Skin of body (tissue), 3 donors: ENCODE measurements at places on chromosomes 4 and X. TPM values are rescaled to one million over a fixed set of nuclear protein-coding genes. Genes with fewer than 3 reads are reported as not detected.
A peak's percentile ranks its signal among the peaks of the same experiment; 100 is the strongest.

Gene GPM6B
- total RNA-seq = 17.5 TPM

Gene CXCL11
- 0.49 TPM for total RNA-seq

Gene CLDN22
- total RNA-seq = not detected

Gene AFM
- not detected for total RNA-seq

Gene BTK
- 8.2 TPM for total RNA-seq

Gene IL2RG
- 2.6 TPM for total RNA-seq

Gene MAGEA10
- not detected for total RNA-seq

Gene CSAG1
- not detected for total RNA-seq

Gene FOXR2
- not detected for total RNA-seq

Gene IGSF1
- total RNA-seq = 6.4 TPM

Gene CLTRN
- 0.69 TPM for total RNA-seq

GRCh38 chrX:48045410-48046311 is 25.8 kb downstream of the ZNF630 start:
- DNase-seq = peak; percentile 53

DNA sequence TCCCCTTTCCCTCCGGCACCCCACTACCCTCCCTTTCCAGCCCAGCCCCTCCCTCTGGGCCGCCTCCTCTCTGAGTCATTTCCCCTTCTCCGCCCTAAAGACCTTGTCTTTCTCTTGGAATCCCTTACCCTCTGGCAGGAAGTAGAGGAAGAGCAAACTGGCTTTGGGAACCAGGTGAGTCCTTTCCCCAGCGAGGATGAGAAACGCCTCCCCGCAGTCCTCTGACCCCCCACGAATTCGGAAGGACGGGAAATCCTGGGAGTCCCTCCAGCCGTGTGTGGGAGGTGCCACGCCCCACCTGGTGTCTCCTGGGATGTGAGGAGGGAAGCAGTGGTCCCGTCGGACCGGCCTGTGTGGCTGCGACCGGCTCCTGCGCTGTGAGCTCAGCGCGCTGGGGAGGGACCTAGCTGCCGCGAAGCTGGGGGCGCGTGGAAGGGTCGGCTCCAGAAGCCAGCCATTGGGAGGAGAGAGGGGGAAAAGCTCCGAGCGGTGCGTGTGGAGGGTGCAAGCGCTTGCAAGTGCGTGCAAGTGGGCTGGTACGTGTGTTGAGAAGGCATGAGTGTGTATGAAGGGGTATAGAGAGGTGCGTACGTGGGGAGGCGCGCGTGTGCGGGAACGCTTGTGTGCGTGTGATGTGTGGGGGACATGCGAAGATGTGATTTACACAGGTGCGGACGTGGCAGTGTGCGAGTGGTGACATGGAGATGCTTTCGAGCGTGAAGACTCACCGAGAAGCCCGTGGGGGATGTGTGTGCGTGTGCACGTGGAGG is 46.3 kb downstream of the TEX13B start:
- DNase-seq = peak; percentile 10

DNA sequence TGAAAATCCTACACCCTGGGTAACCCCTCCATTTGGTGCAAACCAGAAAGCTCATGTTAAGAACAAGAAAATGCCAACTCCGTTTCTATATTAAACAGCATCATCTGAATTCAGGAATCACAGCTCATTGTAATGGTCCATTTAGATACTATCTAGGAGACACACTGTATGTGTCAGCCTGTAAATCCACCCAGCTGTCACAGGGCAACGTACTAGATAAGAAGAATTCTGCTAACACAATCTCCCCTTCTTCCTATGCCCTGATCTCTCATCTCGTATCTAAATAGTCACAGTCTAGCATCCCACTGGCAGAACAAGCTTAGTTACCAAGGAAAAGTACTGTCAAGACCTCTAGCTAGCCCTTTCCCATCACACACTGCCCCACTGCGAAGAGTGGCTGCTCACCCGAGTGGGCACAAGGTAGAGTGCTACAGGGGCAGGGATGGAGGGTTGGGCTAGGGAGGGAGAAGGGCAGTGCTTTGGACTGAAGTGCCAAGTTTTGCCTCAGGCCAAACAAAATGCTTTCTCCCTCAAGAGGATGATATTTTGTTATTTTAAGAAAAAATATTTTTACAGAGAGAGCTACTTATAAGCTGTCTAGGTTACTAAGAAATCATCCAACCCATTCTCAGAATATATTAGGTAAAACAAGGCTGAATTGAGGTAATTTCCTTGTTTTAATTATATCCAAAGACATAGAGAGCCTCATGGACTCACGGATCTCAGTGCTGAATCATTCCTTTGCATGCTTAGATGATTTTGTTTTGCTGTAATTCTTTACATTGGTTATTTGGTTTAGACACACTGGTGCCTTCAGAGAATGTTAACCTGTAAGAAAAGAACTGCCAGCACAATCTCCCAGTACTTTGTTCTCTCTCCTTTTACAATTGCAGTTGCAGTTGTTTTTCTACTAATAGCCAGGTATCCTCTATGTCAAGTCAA is 196.6 kb downstream of the PRDM5 start:
- DNase-seq = peak; percentile 22

- no peak for DNase-seq
Observed at GRCh38 chr4:75144475-75144874, 211.6 kb downstream of the PARM1 start.

GRCh38 chr4:147830102-147830463 is 98.2 kb downstream of the ARHGAP10 start:
- DNase-seq = no peak

GRCh38 chr4:145381163-145381562 is 100.5 kb upstream of the SMAD1 start:
- no peak for DNase-seq

- no peak for DNase-seq
Observed at GRCh38 chr4:152154433-152154832, 381.5 kb downstream of the FBXW7 start.

DNA sequence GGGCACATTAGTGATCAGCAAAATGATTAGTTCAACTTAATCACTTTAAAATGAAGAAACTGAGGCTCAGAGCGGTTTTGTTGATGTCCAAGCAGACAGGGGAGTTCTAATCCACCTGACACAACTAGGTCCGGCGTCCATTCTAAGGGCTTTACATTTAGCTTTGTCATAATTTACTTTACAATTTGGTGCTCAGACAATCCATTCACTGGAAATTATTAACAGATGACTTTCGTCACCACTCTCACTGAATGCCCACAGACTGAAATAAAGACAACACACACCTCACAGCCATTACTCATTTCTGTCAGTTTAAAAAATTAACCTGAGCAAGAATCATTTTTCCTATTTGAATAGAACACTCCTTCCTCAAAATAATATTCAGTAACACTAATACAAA is 10.8 kb downstream of the NR3C2 start:
- no peak for DNase-seq

GRCh38 chrX:68938244-68939004 is 109.6 kb downstream of the EFNB1 start:
- DNase-seq = peak; percentile 10

GRCh38 chr4:3307891-3308575 is 15.2 kb downstream of the RGS12 start:
- no peak for DNase-seq

DNA sequence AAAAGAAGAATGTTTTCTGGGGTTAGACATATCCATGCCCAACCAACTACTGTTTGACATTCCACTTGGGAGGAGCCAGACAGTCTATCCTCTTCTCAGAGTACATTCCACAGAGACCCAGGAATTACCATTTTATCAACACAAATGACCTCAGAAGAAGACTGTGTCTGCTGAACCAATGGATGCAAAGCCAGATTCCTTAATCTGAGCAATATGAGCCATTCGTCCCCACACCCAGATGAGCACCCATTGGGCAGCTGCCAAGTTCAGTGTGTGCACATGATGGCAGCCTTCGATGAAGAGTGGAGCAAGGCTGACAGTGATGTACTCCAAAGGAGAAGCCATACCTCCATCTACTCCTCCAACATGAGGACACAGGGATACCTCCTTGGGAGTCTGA is 111.3 kb downstream of the ZNF674 start:
- DNase-seq = no peak

DNA sequence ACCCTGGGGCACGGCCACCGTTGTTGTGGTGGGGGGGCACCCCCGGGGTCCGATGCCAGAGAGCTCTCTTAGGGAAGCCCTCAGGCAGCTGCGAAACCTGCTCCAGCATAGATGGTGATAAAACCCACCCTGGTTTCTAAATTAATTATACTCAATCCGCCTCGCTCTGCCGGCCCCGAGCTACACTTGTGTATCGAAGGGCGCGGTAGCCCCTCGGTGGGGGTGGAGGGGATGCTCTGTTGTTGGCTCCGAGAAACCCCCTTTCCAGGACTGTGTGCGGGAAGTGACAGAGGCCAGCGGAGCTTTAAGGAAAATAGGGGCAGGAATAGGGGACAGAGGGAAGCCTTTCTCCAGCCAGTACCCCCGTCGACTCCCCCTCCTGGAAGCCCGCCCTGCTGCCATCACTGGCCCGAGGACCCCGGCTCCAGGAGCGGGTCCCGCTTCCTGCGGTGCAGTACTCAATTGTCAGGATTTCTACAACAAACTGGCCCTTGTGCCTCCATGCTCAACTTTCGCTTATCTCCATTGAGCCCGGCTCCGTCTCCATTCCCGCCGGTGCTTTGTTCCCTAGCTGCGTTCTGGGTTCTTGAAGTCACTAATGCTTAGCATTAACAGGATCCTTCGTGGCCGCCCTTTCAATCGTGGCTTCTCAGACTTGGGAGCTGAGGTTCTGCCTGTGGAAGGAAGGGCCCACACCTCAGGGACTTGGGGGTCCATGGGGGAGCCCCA is 408.2 kb downstream of the BCOR start:
- no peak for DNase-seq

- DNase-seq = no peak
Observed at GRCh38 chr4:3722446-3723231, 43.5 kb upstream of the ADRA2C start.

GRCh38 chr4:113641025-113641431 is 120.5 kb downstream of the CAMK2D start:
- DNase-seq = no peak

DNA sequence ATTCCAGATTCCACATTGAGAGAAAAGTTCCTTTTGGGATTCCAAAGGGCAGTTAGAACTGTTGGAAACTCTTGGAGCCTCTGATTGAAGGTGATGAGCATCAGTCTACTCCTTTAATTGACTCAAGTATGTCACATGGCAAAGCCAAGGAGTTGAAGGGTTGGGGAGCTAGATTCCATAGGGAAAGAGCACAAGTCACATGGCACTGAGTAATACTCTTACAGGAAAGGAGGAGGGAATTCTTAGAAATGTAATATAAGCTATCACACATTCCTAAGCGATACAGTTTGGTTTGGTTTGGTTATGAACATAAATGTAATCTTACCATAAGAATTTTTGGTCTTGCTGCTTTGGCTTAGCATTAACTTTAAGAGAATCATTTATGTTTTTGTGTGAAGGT is 15.7 kb downstream of the SPCS3 start:
- DNase-seq = no peak

- no peak for DNase-seq
Observed at GRCh38 chr4:1541449-1542225, 135.4 kb upstream of the NKX1-1 start.

GRCh38 chr4:20432088-20432487 is 180.4 kb downstream of the SLIT2 start:
- DNase-seq = no peak

- no peak for DNase-seq
Observed at GRCh38 chr4:107760281-107760947, 40.4 kb upstream of the PAPSS1 start.

DNA sequence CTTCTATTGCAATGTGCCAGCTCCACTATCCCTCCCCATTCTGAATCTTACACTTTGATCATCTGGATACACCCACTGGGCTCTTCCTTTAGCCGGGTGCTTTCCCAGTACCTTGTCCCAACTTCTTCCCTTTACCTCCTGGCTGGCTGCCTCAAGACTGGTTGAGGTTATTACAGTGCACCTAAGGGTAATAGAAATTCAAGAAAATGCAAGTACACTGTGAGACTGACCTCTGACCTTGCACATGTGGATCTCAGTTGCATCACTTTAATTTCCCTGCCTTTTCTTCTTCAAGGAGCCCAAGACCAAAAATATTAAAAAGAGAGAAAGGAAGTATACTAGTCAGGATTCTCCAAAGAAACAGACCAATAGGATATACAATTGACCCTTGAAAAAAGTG is 53.9 kb upstream of the NOCT start:
- DNase-seq = no peak

DNA sequence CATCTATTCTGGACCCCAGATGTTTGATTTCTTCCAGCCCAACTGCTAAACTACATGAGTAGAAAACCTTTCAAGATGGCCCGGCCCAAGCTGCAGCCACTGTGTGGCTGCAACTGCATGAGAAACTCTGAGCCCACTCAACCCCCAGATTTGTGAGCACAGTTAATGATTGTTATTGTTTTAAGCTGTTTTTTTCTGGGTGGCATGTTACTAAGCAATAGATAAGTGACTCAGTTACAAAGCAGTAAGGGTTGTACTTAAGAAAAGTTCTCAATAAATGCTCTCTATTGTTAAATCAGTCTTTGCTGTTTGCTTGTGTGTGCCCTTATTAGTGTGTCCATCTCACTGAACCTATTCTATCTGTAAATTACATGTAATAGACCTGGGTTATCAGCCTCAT is 51.8 kb downstream of the GC start:
- DNase-seq = no peak

GRCh38 chr4:39312816-39313215 is 53.3 kb downstream of the RFC1 start:
- no peak for DNase-seq

DNA sequence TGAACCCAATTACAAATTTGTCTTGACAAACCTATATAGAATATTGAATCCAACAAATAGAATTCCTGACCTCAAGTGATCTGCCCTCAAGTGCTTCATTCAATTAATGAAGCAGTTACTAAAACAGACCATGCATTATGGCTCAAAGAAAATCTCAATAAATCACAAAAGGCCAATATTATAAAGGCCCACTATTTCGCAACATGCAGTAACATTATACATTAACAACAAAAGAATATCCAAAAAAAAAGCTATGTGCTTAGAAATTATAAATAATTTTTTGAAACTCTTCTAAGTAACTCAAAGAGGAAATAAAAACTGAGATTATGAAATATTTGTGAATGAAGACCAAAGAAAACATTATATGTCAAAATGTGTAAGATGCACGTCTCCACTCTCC is 177.7 kb downstream of the ZNF674 start:
- no peak for DNase-seq

GRCh38 chr4:109590905-109591304 is 30.9 kb downstream of the MCUB start:
- no peak for DNase-seq
